ENCODE measurements at places on chromosomes 1 and 21.

- DNase-seq: no peak
Measured at GRCh38 chr1:162690672-162691434, 58.6 kb downstream of the DDR2 start.

- no peak for DNase-seq
Measured at GRCh38 chr1:228320394-228320793, 86.2 kb downstream of the TRIM11 start.

DNA sequence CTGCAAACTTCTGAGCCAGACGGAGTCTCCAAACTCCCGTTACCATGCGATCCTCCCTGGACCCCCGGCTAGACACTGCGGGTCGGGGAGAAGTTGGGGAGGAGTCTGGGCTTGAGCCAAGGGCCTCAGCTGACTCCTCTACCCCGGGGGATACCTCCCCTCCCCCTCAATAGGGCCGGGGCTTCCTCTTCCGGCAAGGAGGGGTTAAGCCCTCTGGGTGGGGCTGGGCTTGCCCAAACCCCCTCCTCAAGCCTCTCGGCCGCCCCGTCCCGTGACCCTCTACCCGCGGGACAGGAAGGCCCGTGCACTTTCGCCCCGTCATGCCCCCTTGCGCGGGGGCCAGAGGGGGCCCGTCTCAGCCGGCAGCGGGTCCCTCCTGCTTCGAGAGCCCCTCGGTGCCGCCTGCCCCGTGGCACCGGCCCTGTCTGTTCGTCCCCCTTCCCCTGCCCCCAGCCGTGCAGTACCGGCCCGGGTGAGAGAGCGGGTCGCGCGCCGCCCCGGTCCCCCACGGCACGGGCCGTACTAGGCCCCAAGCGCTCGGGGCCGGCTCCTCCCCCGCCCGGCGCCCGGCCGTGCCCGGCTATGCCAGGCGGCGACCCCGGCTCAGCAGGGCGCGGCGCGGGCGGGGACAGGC is 652 bp downstream of the ARL8A start:
- DNase-seq: no peak

- DNase-seq: no peak
Measured at GRCh38 chr1:57336793-57337192, 87.1 kb downstream of the DAB1 start.

DNA sequence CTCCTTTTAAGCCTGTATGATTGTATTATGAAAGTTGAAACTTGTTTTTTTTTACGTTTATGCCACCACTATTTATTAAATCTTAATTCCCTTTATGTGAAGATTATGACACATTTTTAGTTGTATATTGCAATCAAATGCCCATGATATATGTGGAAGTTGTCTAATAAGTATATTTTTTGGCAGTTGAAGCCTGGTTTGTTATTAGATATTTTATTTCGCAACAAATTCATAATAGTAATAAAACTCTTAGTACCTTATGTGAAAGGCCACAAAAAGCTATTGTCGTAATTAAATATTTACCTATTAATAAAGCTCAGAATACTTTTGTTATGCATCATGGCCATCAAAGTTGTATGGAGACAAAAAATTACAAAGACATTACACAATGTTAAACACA is 386.8 kb downstream of the NCAM2 start:
- no peak for DNase-seq

DNA sequence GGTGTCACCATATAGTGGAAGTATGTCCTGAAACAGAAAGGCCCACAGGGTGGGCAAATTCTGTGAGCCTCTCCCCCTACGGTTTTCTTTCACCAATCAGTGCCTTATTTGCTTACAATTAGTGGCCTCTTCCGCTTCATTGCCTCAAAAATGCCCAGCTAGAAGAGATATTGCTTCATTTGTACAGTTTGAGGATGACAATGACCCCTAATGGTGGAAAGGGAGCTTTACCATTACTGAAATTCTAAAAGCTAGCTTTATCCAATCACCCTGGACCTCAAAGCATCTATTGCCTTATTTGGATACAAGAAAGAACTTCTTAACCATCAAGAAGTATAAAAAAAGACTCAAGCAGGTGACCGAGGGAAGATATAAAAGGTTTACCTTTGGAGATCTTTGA is 49.6 kb downstream of the LRRC71 start:
- no peak for DNase-seq

- no peak for DNase-seq
Measured at GRCh38 chr1:67793562-67793961, 39.7 kb downstream of the GNG12 start.

GRCh38 chr1:7290971-7291970 is 479.8 kb upstream of the VAMP3 start:
- no peak for DNase-seq

GRCh38 chr1:69863704-69864103 is 296.0 kb downstream of the LRRC7 start:
- no peak for DNase-seq

- DNase-seq: no peak
Measured at GRCh38 chr1:183027791-183028190, 4.6 kb downstream of the LAMC1 start.

- DNase-seq: no peak
Measured at GRCh38 chr1:35640380-35641232, 720 bp downstream of the PSMB2 start.

- DNase-seq: no peak
Measured at GRCh38 chr21:41833497-41834115, 45.5 kb downstream of the PRDM15 start.

DNA sequence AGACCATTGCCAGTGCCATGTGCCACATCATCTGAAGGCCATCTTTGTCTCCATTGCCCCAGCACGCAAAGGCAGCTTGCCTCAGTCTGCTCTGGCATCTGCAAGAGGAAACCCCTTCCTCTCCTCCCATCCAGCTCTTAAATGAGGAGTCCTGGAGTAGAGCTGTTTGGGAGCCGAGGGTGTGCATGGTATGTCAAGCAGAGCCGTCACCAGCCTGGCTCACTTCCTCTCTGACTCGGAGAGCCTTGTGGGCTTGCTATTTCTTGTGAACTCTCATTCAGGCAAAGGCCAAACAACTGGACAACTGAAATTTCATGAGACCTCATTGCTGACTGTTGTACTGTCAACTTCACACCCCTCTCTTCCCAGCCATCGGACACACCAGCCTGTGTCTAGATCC is 143.9 kb downstream of the SIPA1L2 start:
- no peak for DNase-seq

DNA sequence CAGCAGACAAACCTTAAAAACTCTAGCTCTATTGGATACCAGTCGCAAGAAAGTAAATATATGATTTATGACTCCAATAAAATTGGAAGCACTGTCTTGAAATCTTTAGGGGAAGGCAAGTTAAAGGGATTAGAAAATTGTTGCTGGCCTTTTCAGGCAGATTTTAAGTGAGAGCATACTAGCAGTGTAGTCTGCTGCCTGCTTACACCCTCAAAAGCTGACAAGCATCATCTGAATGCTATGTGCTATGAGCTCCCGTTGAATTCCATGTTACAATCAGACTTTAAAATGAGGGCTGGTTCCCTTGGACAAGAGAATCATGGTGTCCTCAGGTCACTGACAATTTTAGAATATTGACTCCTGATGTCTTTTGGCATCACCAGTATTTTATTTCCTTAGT is 271.1 kb upstream of the C1orf105 start:
- no peak for DNase-seq

GRCh38 chr1:226890331-226891108 is 20.1 kb downstream of the PSEN2 start:
- no peak for DNase-seq

DNA sequence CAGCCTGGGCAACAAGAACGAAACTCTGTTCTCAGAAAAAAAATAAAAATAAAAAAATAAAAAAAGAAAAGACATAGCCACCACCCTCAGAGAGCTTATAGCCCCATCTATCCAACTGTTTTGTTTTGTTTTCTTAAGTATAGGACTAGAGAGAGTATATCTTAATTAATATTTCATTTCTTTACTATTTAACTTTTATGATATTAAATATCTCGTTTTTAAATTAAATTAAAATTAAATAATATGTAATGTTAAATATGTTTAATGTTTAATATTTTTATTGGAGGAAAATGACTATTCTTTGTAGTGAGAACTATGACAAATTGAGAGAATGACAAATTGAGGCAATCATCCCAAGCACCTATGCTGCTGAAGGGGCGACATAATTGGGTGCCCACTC is 33.1 kb upstream of the YTHDF2 start:
- DNase-seq: no peak

GRCh38 chr21:40902299-40902698 is 55.3 kb upstream of the DSCAM start:
- DNase-seq: peak; percentile 21

DNA sequence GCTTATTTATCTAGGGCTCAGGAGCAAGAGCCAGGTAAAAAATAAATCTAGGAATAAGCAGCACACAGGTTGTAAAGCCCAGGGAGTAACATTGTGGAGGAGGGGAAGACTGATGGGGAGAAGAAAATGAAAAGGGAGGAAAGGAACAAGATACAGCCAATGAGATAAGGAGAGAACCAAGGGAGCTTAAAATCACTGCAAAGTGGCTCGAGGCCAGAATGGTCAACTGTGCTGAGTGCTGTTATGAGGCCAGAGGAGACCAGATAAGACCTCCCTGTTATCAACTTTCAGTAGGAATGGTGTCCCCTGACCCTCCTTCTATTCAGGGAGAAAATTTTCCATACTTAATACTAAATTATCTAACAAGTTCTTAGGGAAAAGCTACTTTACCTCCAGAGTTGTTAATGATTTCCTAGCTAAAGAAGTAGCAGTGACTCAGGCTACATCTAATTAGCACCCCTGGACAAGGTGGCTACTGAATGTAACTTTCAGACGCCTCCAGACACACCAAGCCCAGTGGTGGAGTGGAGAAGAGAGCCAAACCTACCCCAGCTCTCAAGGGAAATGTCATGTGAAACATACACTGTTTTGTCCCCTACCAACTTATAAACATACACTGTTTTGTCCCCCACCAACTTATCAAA is 25.5 kb downstream of the ENAH start:
- no peak for DNase-seq

- DNase-seq: no peak
Measured at GRCh38 chr1:46587069-46587468, 17.0 kb downstream of the MKNK1 start.

DNA sequence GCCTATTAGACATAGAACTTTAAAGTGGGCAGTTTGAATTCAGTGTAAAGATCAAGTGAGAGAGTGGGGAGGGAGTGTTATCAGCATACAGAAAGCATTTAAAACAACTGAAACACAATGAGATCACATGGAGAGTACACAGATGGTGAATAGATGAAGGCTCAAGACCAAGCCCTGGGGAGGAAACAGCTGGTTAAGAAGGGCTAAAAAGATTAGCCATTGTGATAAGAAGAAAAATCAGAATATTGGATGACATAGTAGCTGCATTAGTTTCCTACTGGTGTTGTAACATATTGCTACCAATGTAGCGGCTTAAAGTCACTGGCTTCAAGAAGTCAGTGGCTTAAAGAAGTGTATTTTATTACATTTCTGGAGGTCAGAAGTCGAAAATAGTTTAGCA is 443.4 kb upstream of the RGS18 start:
- DNase-seq: no peak

DNA sequence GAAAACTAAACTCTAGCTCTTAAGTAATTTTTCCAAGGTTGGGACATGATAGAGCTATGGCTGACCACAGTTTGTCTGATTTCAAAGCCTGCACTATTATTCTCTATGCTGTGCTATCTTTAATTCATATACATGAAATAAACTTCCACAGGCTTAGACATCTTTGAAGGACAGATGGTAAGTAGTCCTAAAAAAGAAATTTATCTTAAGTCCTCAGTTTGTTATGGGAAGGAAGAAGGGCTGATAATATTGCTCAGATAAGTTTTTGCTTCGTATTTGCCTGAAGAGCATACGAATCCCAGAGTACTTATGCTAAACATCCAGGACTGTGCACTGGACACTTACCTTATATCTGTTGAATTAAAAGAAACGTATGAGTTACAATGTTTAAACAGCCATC is 39.6 kb downstream of the VCAM1 start:
- no peak for DNase-seq

DNA sequence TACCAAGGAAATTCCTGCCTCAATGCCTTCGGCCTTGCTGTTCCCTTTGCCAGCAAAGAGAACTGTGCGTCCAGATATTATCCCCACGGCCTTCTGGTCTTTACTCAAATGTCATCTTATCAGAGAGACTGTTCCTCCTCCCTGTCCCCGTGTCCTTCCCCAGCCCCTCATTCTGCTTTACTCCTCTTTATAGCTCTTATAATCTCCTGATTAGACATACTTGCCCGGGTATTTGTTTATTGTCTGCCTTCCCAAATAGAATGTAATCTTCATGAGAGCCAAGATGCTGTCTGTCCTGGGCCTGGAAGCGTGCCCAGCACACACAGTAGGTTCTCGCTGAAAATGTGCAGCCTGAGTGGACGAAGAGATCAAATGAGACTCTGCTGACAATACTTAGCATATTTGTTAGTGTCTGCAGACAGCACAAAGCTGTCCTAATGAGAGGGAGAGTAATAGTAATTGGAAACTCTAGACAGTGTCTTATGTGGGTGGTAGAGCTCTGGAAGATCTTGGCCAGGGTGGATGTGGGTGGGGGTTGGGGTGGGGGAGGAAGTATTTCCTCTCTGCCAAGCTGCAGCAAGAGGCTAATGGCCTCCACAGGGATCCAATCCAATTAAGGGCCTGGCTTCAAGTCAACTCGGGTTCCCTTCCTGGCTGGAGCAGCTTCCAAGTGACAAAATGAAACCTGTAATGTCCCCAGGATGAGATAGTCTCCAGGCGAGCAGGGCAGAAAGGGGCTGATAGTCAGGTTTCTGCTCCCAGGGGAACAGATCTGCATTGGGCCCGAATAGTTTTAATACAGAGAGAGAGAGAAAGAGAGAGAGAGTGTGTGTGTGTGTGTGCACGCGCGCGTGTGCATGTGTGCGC is 9.5 kb upstream of the CLIC4 start:
- no peak for DNase-seq

GRCh38 chr21:42632336-42632751 is 21.1 kb upstream of the PDE9A start:
- no peak for DNase-seq

GRCh38 chr21:32335601-32336575 is 37.2 kb downstream of the MRAP start:
- no peak for DNase-seq

- no peak for DNase-seq
Measured at GRCh38 chr21:17257784-17258183, 255.1 kb upstream of the CXADR start.

- no peak for DNase-seq
Measured at GRCh38 chr1:24632832-24633175, 10.3 kb upstream of the SRRM1 start.

Data from NCI-H748 treated with DMSO at 0.1 percent for 48 hours (cell line).